IMR-90 (cell line): ENCODE measurements at places on chromosomes 3 and 15. TPM values are rescaled to one million over a fixed set of nuclear protein-coding genes. Genes with fewer than 3 reads are reported as not detected.
A peak's percentile ranks its signal among the peaks of the same experiment; 100 is the strongest.

- no peak for DNase-seq
- H3K27ac ChIP-seq, result no peak overlapping the region
- no peak overlapping the region for H3K4me3 ChIP-seq
- H3K27me3 ChIP-seq, result no peaks in the 10 kb centered on the region
- H3K4me1 ChIP-seq, result no peaks in the 10 kb centered on the region
These were observed 18.0 kb downstream of the KLHL24 start for GRCh38 chr3:183653209-183654064.

Gene VGLL3
- 96.7 and 97.3 TPM in 2 replicates for total RNA-seq

DNA sequence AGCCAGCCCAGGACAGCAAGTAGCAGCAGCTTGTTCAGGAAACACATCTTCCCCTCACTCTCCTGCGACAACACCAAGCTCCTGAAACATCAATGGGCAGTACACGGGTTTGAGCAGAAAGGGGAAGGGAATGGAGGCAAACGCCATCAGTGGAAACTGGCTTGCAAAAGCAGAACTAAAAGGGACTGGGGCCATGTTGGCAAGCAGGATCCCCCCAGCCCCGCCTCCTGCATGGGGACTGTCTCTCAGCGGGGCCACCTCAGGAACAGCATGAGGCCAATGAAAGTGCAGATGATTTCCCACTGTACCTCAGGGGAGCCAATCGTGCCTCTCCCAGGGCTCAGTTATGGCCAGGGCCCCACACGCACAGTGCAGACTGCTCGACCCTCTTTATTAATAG, 6.8 kb downstream of the CDAN1 start:
- no peak for DNase-seq
- no peaks in the 10 kb centered on the region for H3K27me3 ChIP-seq
- no peak overlapping the region for H3K4me3 ChIP-seq

GRCh38 chr3:184651904-184652303, 60.0 kb downstream of the MAGEF1 start:
- no peaks in the 10 kb centered on the region for H3K4me1 ChIP-seq
- H3K27ac ChIP-seq, result no peak overlapping the region
- H3K27me3 ChIP-seq, result peaks cover 37% of the 10 kb centered on the region
- H3K36me3 ChIP-seq, result no peaks in the 10 kb centered on the region
- DNase-seq, result no peak

Gene C15orf62
- total RNA-seq, result under 0.01 TPM in 1 of 2 replicates, not detected in the other

DNA sequence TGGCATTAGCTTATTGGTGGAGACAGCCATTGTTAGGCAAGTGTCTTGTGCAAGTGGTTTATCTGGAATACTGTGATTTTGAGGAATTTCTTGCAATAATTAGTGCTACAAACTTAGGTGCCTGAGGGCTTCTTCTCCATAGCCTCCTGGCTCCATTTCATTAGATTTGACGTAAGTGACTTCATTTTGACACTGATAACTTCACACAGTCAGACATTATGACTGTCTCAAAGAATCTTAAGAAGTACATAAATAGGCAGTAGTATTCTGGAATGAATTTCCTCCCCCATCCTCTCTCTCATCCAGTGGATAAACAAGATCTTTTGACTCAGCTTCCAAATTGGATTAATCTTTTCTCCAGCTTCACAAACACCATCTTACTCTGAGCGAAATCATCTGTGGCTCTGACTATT, 19.0 kb downstream of the ARL14 start:
- peaks cover 12% of the 10 kb centered on the region for H3K4me1 ChIP-seq
- H3K27ac ChIP-seq, result no peak overlapping the region
- no peaks in the 10 kb centered on the region for H3K27me3 ChIP-seq
- H3K36me3 ChIP-seq, result no peaks in the 10 kb centered on the region

DNA sequence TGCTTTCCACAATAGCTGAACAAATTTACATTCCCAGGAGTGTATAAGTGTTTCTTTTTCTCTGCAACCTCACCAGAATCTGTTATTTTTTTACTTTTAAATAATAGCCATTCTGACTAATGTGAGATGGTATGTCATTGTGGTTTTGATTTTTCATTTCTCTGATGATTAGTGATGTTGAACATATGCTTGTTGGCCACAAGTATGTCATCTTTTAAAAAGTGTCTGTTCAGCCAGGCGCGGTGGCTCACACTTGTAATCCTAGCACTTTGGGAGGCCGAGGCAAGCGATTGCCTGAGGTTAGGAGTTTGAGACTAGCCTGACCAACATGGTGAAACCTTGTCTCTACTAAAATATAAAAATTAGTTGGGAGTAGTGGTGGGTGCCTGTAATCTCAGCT, 619.3 kb downstream of the SI start:
- no peak overlapping the region for H3K27ac ChIP-seq
- H3K27me3 ChIP-seq, result no peaks in the 10 kb centered on the region
- H3K4me1 ChIP-seq, result no peaks in the 10 kb centered on the region
- no peaks in the 10 kb centered on the region for H3K36me3 ChIP-seq

GRCh38 chr3:4994144-4994730, 15.0 kb downstream of the BHLHE40 start:
- DNase-seq, result peak; percentile 81
- H3K4me3 ChIP-seq, result no peak overlapping the region
- no peaks in the 10 kb centered on the region for H3K36me3 ChIP-seq
- H3K27ac ChIP-seq, result no peak overlapping the region; the same call in 1 of the 2 replicates
- peaks cover 13% of the 10 kb centered on the region for H3K4me1 ChIP-seq

GRCh38 chr3:169363318-169364265, 299.9 kb downstream of the MECOM start:
- H3K36me3 ChIP-seq, result no peaks in the 10 kb centered on the region
- DNase-seq, result no peak
- no peak overlapping the region for H3K27ac ChIP-seq

- H3K4me1 ChIP-seq, result no peaks in the 10 kb centered on the region
- peaks cover 40% of the 10 kb centered on the region for H3K36me3 ChIP-seq
- DNase-seq, result no peak
- no peak overlapping the region for H3K4me3 ChIP-seq
These were observed 6.6 kb upstream of the HCLS1 start for GRCh38 chr3:121667333-121667732.

Gene IQCB1
- total RNA-seq, result 18.3 and 26.4 TPM in 2 replicates

GRCh38 chr15:34691034-34691433, 63.8 kb downstream of the GJD2 start:
- no peaks in the 10 kb centered on the region; the same call in 1 of the 2 replicates for H3K27me3 ChIP-seq
- H3K27ac ChIP-seq, result no peak overlapping the region
- H3K4me1 ChIP-seq, result no peaks in the 10 kb centered on the region; the same call in 1 of the 2 replicates
- no peaks in the 10 kb centered on the region for H3K36me3 ChIP-seq

DNA sequence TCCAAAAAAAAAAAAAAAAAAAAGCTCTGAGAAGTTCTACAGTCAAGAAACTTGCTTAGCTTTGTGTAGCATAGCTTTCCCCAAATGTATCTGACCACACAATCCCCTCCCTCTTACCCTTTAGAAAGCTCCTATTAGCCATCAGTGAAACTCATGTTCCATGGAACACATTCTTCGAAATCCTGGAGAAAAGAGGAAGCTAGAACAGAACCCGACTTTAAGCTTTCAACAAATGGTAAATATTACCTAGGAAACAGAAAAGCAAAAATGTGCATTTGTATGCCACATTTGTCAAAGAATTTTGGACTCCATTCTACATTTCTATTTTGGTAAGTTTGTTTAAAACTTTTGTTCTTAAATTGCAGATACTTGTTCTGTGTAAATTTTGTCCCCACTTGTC, 17.4 kb upstream of the CRTC3 start:
- no peaks in the 10 kb centered on the region for H3K27me3 ChIP-seq
- no peaks in the 10 kb centered on the region for H3K4me1 ChIP-seq
- H3K36me3 ChIP-seq, result no peaks in the 10 kb centered on the region
- H3K27ac ChIP-seq, result no peak overlapping the region
- no peak for DNase-seq
- no peak overlapping the region for H3K4me3 ChIP-seq

DNA sequence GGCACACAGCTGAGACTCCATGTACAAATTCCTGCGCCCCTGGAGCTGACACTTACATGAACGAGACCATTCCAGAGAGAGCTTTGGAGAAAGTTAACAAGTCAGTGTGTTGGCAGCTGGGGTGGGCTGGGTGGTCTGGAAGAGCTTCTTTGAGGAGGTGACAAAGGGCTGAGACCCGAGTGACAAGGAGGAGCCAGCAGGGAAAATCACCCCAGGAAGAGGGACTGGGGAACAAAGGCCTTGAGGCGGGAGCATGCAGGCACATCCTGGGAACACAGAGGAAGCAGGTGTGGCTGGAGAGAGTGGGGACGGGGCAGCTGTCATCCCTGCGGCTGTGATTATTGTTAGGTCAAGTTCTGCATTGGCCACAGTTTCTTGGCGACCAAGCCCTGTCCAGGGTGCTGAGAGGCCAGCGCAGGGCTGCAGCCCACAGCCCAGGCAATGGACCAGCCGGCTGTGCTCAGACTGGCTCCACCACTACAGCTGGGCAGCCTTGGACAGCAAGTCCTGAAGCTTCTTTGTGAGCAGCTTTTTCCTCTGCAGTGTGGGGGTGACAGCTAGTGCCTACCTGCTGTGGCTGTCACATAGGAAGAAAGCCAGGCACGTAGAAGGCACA, 34.2 kb upstream of the PRR23E start:
- no peak overlapping the region for H3K4me3 ChIP-seq
- no peaks in the 10 kb centered on the region for H3K4me1 ChIP-seq
- DNase-seq, result no peak
- no peak overlapping the region for H3K27ac ChIP-seq
